ENCODE measurements at places on chromosomes 3 and 15.

DNA sequence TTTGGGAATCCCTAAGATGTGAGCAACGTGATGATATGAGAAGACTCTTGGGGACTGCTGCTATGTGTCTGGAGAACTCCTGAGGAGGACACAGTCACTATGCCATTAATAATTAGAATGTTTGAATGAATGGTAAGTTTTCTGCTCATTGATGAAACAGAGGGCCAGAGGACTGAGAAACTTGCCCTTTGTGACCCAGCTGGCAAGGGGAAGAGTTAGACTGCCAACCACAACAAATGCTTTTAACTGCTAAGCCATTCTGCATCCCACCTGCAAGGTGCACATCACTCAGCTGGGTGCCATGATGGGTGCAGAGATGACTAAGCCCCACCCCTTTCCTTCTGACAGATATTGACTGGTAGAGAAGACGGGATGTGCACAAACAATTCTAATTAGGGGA, 249.6 kb downstream of the THRB start:
- DNase-seq = no peak

DNA sequence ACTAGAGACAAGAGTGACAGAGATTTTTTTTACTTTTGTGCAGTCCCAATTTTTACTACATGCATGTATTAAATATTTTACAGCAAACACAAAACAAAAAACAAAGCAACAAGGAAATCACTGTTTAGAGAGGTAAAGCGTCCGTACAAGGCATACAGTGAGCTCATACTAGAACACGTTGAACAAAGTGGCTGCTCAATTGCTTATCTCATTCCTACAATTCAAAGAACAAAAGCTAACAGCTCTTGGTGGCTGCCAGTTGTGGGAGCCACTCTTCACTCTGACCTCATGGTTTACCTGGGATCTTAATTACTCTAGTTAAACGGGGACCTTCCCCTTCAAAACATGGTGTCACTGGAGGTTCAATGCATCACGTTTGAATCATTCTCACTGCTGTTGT, 7.6 kb upstream of the ARHGEF26 start:
- no peak for DNase-seq

DNA sequence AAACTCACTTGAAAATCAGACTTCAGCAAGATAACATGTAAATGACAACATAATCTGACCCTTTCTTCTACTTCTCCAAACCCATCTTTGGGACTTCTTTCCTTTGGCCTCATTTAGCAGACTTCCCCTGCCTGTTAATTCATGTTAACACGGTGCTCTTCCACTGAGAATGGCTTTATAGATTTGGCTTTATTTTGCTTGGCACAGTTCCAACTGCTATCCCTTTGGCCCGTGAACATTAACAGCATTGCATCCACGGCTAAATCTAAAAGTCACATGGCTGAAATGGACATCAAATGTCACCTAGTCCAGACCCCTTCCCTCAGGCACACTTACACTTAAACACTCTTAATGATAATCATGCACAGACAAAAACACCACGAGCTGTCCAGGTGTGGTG, 3.8 kb downstream of the ZMAT3 start:
- no peak for DNase-seq

GRCh38 chr3:9501226-9501625, 52.4 kb downstream of the LHFPL4 start:
- DNase-seq = no peak

GRCh38 chr3:69044608-69045007, 7.5 kb downstream of the TMF1 start:
- no peak for DNase-seq

GRCh38 chr15:94305133-94305532, 73.8 kb downstream of the MCTP2 start:
- DNase-seq = no peak
